ENCODE measurements at places on chromosomes 6 and 20.

DNA sequence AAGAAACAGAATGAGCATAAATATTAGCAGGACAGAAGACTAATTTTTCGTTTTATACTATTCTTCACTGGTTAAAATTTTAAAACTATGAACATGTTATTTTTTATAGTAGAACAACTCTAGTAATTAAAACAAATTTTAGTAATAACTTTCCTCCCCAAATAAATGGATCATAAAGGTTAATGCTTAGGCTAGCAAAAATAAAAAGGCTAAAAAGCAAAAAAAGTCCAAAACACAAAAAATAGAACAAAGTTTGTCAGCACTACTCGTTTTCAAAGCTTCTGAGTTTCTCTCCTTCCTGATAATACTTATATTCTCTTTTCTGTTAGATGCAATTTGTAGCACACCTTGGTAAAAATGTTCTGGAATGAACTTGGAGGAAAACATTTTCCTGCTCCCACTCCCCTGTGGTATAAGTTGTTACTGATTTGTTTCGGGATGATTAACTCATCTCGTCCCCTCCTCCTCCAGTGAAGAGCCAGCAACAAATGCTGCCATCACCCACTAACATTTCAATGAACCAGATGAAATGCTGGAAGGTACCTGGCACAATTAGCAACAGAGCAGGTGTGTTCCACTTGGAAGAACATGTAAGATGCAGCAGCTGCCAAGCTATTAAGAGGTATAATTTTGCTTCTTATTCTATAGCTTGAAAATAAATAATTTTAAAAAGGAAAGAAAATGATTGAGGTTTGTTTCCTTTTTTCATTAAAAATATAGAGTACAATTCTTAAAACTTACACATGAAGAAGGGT, 130.5 kb downstream of the MYB start:
- no peak for DNase-seq

DNA sequence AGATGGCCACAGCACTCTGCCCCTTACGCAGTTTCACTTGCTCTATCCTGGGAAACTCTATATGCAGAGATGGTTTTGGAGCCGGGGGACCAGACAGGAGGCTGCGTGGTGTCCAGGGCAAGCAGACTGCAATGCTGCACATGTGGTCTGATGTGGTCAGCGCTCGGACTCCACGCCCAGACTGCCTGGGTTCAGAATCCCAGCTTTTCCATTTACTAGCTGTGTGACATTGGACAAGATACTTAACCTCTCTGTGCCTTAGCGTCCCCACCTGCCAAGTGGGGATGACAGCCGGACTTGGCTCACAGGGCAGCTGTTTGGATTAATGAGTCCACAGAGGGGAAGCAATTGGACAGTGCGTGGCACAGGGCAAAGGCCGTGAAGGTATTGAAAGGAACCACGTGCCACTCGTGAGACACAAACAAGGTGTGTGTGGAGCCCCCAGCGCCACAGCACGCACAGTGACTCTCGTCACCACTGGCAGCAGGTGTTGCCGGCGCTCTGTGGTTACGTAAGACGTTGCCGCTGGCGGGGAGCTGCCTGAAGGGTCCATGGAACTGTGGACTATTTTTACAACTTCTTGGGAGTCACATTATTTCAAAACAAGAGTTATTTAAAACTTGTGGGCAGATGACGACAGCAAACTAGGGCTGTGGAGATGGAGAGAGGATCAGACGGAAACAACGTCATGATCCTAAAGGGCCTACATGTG, 201.4 kb downstream of the PREX1 start:
- no peak for DNase-seq

- no peak for DNase-seq
These were observed 73.2 kb downstream of the ROS1 start for GRCh38 chr6:117352466-117353081.

GRCh38 chr6:6885521-6886170, 222.1 kb upstream of the RREB1 start:
- DNase-seq = no peak

DNA sequence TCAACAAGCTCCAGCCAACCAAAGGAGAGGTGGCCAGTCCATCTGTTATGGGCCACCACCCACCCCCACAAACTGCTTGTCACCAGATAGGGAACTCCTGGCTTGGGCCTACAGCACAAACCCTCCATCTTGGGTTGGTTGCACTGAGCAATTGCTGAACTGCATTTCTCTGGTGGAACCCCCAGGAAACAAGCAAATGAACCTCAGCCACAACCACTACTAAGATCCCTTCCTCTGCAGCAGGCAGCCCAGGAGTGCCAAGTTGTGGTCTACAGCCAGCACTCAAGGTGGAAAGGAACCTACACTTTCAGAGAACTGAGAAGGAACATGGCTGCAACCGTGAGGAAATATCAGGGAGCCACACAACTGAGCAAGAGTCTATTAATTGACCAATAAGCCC, 171.6 kb downstream of the TMEM200A start:
- DNase-seq = no peak

- no peak for DNase-seq
These were observed 49.7 kb downstream of the OR2B2 start for GRCh38 chr6:27862396-27863066.

- DNase-seq = no peak
These were observed 36.4 kb downstream of the PSMG4 start for GRCh38 chr6:3294921-3295871.

All from stimulated activated CD8-positive, alpha-beta memory T cell treated with anti-CD3 and anti-CD28 coated beads, Interleukin-7, amount 100 ng/mL, for 1 hour (primary cell).